Kidney epithelial cell (primary cell): ENCODE measurements at places on chromosomes 2 and 18.

DNA sequence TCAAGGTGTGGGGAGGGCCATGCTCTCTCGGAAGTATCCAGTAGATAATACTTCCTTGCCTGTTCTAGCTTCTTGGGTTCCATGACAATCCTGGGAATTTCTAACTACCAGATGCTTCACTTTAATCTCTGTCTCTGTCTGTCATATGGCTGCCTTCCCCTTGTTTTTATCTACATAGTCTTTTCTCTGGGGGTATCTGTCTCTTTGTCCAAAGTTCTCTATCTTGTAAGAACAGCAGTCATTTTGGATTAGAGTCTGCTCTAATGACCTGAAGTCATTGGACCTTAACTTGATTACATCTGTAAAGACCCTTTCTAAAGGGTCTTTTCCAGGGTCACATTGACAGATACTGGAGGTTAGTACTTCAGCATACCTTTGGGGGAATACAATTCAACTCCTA is 11.4 kb upstream of the EPB41L5 start:
- DNase-seq = no peak

- DNase-seq = no peak
Measured at GRCh38 chr2:66467718-66468117, 32.8 kb downstream of the MEIS1 start.

GRCh38 chr2:219118504-219118903 is 42.1 kb downstream of the NHEJ1 start:
- DNase-seq = no peak

GRCh38 chr2:127413782-127414637 is 4.2 kb upstream of the PROC start:
- DNase-seq = no peak

DNA sequence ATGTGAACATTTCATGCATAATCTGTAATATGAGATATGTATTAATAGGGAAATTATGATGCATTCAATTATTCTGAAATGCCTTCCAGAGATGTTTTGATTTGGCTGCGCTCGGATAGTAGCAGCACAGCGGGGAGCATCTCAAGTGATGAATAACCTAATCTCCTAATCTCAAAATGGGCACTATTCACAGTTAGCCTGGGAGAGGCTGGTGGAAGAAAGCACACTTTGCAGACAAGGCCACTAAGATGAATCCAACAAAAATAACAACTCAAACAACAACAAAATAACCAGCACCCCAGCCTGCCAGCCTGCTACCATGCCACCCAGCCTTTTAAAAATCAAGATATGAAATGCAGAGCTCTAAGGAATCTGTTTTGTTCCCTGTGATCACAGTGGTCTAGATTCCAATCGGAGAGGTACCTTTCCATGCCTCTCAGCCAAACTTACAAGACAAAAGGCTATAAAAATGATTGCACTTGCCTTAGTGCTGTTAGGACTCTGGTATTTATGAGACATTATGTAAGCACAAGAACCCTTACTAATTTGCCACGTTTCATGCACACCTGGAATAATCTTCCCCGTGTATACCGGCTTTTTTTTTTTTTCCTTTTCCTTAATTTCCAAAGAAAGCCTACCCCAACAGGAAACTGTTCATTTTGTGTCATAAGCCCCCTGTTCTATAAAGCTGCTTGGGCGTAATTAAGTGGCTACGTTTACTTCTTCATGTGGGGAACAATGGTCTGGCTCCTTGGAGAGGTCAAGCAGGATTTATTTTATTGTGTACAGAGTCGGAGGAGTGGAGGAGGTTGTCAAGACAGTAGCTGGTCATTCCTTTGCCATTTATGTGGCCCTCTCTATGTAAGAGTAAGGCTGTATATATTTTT is 526.9 kb upstream of the FANCL start:
- DNase-seq = no peak
